Sciatic nerve (tissue), 2 donors: ENCODE measurements at places on chromosomes 6 and 20. TPM values are rescaled to one million over a fixed set of nuclear protein-coding genes. Genes with fewer than 3 reads are reported as not detected.

WFDC10B gene
- total RNA-seq = not detected

TOX2 gene
- total RNA-seq = 2.1 TPM

ASF1A gene
- total RNA-seq = 15.9 TPM

HTR1E gene
- not detected for total RNA-seq
